Activated T-cell treated with anti-CD3 and anti-CD28 coated beads for 48 hours (primary cell): ENCODE measurements at places on chromosomes 1 and 21.

DNA sequence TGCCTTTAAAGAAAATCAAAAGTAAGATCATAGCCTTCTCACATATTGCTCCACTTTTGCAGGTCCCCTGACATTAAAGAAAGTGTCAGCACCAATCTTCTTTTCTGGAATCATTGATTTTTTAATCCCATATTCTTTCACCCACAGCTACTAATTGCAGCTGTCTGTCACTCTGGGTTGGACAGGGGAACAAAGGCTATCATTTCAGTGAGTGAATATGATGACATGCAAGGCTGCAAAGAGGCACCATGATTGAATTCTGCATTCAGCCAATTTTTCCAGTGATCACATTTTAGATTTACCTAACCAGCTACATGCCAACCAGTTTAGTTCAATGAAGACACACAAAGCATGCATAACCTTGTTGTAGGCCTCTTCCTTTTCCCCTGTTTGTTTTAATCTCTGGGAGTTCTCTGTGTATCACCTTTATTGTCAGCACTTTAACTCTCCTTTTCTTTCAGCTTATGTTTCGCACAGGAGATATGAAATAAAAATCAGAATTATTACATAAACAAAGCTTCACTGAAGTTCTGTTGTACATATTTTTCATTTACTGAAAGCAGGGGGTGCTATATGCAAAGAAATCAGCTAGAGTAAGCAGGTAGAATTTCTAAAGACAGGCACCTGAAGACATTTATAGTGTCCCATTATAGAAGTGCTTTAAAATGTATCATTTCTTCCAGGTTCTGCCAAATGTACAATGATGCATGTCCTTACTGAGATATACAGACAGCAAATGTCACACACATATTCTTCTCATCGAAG is 584.8 kb downstream of the PLA2G4A start:
- no peak for DNase-seq

DNA sequence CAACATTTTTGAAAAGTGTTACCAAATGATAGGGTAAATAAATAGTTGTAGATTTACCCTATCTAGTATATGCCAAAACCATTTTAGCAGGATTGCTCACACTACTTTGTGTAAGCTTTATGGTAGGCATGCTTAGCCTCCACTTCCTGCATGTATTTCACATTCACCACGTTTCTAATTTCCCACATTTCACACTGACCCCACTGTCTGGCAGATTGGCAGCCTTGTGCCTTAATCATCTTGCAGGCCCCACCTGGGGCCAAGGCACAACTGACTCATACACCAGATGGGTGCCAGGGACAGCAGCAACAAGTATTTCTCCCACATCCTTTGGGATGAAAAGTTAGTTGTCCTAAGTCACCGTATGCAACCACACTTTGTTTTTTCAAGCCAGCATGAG is 21.2 kb upstream of the CENPF start:
- DNase-seq: no peak

DNA sequence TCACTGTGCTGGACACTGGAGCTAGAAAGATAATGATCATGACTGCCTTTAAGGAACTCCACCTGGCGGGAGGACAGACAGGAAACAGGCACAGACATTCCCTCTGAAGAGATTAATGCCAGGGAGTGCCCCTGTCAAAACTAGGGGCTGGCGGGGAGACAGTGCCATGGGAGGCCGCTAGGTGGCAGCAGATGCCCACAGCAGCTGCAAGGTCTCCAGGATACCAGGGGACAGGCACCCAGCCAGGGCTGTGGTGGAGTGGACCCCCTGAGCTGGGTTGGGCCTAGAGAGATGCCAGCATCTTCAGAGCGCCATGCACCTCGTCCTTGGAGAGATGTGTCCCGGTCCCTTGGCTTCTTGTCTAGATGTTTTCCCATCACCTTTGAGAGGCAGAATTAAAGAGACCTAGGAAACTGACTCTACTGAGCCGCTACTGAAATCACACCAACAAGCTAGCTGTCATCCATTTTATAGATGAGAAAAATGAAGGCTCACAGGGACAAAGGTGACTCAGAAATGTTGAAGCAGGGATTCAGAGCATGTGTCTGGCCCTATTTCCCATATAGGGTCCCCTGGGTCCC is 3.6 kb downstream of the REN start:
- DNase-seq: peak; percentile 74

DNA sequence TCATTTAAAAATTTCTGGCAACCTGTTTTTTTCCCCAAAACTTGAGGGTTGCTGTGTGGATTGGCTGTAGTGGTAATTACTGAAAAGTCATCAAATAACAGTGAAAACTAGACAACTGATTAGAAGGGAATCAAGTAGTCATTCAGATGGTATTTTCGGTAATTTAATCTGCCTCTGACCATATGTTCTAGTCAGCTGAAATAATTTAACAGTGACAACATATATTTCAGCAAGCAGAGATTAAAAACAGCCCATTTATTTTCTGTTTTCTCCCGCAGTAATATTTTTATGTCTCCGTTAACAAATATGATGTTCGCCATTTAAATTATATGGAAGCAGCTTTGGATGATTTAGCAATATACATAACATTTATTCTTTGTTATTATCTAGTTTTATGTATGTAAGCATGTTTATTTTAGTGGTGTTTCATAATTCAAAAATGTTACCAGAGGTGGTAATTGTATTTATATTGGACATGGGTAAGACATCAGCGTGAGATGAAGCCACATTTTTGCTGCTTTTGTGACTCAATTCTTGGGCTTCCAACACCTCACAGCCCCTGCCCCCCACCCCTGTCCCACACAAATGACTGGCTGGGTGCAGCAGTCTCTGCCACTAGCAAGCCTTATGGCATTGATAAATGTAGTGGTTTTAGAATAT is 104.4 kb downstream of the GALNT2 start:
- DNase-seq: no peak

GRCh38 chr1:84704872-84705417 is 14.7 kb upstream of the SSX2IP start:
- no peak for DNase-seq

DNA sequence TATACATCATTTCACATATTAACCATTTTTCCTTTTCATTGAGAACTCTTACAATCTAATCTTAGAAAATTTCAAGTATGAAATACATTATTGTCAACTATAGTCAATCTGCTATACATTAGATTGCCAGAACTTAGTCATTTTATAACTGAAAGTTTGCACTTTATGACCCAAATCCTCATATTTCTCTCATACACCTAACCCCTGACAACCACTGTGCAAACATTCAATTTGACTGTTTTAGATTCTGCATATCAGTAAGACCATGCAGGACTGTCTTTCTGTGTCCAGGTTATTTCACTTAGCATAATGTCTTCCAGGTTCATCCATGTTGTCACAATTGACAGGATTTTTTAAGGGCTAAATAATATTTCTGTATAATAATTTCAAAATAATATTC is 1299.0 kb upstream of the B3GALT2 start:
- DNase-seq: no peak

- no peak for DNase-seq
These were observed 5.8 kb downstream of the ATP5IF1 start for GRCh38 chr1:28241638-28242241.

DNA sequence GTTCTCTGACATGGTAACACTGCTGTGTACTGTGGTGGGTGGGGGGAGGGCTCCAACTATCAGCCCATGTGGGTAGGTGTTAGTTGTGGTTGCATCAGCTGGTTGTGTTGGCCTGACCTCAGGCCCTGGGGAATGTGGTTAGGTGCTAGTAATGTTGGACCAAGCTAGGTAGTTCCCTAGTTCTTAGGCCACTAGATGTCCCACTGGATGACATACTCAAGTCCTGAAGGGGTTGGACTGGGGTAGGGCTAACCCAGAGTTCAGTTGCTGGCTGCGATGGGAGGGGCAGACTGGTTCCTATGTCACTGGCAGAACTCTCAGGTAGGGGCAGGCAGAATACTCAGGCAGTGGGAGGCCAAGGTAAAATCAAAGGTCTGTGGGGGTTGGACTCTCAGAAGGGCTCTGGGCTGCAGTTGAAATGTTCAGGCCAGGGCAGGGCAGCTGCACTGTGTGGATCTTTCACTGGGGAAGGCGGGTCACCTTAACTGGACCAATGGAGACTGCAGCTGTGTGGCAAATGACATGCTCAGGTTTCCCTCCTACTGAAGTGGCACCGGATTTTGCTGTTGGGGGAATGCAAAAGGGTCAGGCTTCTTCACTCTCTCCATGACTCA is 870.7 kb downstream of the LRRIQ3 start:
- DNase-seq: no peak

- no peak for DNase-seq
These were observed 79.4 kb downstream of the S1PR1 start for GRCh38 chr1:101316256-101316655.

DNA sequence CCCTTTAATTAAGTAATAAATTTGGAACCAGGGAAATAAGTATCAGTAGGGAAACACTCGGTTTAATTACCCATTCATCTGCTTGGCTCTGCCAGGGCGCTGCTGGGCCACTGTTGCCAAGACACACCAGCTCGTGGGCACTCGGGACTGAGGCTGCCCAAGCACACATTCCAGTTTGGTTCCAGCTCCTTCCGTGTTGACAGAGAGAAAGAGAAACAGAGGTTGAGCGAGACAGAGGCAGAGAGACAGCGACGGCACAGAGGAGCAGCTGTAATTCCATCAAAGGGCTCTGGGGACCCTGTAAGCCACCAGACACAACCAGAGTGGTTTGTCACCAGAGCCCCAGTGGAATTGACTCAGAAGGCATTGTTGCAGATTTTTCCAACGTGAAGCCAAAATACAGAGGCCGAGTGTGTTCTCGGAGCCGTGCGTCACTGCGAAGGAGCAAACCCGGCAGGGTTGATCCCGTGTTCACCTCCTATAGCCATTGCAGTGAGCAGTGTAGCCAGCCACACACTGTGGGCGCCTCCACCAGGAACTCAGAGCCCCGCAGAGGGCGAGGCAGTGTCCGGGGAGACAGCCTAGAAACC is 33.5 kb downstream of the SYF2 start:
- DNase-seq: no peak

DNA sequence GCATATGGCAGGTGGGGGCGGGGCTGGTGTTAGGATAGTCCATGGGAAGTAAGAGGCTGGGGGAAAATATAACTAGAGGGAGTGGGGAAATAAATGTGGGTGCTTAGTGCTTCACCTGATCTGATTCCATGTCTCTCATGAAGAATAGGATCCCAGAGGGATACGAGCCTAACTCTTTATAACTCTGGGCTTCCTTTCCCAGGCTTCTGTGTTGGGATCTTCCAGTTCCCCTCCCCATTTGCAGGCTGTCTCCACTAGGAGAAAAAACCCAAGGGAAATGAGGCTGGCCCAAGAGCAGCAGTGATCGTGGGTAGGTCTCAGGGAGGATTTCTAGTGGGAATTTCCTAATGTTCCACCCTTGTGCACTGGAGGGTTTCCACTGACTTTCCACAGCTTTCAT is 1.6 kb downstream of the KCNJ9 start:
- DNase-seq: no peak

DNA sequence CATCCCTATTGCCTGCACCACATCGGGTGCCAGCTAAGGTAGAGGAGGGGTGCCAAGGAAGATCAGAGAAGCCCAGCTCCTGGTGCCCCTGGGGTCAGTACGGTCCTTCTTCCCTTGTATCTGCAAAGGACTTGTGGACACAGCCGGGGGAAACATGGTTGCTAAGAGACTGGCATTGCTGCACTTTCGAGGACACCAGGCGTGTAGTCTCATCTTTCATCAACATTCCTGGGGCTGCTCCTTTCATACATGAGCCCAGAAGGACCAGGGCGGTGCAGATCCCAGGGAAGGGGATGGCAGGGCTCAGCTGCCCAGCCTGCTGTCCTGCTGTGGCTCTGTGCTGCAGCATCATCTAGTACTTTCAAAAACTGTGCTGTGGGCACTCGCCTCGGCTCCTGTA is 61.0 kb downstream of the RUNX1 start:
- no peak for DNase-seq

GRCh38 chr1:230542681-230543080 is 99.6 kb upstream of the COG2 start:
- DNase-seq: no peak

DNA sequence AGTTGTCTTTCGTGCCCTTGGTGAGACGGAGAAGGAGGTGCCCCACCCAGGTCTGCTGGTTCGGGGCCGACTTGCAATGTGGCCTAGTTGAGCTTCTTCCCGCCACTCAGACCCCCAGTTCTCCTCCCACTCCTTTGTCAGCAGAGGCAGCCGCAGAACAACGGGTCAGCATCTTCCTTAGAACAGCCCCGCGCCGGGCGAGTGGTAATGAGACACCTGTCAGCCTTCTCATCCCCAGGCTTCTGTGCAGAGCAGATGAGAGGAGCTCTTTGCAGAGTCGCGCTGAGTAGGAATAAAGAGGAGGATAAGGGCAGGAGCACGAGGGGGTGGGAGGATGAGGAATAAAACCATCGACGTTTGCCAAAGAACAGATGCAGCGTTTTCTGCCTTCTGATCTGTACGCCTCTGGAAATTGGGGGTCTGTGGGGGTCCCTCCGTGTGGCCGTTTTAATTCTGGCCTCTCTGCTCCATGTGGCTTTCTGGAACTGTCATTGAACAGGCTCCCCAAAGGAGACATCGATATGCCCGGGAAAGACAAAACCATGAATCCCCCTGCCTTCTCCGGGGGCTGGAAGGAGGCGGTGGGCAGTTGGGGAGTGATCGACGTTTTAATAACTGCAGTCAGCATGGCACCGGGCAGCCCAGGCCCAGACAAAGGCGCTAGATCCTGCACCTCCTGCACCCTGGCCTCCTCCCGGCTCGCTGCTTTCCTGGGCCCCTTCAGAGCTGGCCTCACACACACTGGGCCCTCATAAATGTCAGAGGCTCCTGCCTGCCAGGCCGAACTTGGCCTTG is 27.5 kb upstream of the IGSF21 start:
- DNase-seq: no peak

DNA sequence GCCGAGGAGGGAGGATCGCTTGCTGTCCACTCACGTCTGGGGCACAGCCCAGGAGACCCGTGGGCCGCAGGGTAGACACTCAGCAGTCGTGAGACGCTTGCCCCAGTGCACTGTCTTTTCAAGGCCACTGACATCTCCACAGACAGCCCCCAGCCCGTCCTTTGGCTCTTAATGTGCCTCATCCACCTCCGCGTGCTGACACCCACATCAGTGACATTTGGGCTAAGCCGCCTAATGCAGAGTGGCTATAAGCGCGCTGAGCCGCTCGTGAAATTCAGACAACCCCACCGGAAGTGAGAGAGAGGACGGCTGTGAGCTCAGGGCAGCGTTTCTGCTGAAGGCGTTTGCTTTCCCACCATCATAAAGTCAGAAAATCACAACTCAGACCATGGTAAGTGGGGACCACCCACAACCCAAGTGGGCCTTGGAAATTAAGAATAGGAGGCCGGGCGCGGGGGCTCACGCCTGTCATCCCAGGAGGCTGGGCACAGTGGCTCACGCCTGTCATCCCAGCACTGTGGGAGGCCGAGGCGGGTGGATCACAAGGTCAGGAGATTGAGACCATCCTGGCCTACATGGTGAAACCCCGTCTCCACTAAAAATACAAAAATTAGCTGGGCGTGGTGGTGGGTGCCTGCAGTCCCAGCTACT is 8.4 kb downstream of the SLC35E2B start:
- DNase-seq: no peak

DNA sequence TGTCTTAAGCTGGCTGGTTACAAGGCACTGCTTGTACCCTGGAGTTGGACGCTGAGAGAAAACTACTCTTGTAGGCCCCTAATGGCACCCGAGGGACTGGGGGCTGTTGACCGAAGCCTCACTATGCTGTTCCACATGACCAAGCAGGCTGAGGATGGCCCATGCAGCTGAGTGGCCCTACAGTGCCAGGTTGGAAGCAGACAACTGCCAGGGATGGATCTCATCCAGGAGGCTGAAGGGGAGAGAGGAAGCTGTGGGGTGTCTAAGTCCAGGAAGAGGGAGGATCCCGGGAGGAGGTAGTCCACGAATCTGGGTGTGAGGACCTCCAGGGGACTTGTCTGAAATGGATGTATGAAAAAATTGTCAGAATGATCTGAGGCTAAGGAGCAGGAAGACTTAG is 45.8 kb downstream of the FOXD2 start:
- DNase-seq: no peak
